Sigmoid colon (tissue), 7 donors: ENCODE measurements at places on chromosomes 13 and 19.
A peak's percentile ranks its signal among the peaks of the same experiment; 100 is the strongest.

GRCh38 chr13:36051082-36051481 lies 80.1 kb downstream of the DCLK1 start:
- no peaks in the 10 kb centered on the region for H3K36me3 ChIP-seq
- no peaks in the 10 kb centered on the region for H3K27me3 ChIP-seq
- no peak overlapping the region for H3K27ac ChIP-seq
- peaks cover 8% of the 10 kb centered on the region for H3K4me1 ChIP-seq
- DNase-seq = no peak

DNA sequence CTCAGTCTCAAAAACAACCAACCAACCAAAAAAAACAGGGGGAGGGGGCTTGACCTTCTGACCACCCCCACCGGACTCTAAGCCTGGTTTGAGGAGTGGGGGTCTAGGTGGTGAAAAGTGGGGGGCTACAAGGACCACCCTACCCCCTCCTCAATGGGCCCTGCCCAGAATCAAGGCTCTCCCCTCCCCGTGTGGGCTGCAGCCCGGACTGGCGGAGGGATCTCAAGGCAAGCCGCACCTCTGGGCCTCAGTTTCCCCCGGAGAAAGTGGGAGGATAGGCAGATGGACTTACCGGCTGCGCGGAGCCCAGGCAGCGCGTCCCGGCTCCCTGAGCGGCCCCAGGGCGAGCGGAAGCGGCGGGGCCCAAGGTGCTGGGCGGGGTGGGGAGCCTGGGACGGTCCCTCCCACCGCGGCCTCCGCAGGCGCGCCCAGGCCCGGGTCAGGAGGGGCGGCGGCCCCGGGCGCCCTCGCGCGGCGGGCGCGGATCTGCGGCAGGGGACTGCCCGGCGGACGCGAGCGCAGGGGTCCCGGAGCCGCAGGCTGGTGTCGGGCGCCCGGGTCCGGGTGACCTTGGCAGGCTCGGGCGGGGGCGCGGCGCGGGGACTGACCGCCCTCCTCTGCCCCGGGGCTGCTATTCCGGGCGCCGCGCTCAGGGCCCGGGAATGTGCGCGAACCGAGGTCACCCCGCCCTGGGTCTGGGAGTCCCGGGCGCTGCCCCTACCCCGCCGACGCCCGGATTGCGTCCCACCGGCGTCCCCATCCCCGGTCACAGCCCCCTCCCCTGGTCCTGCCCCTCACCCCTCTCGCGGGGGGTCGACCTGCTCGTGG lies at the start of gene ADAMTSL5:
ADAMTSL5 (minus strand) TSS at position 349 of the 828 bp plus-strand sequence. CDS start 2,076 bp downstream, outside the sequence.
- peak within 1 kb of the TSS; percentile 78 for H3K27ac ChIP-seq
- peaks cover 36% of the 10 kb centered on the region for H3K27me3 ChIP-seq
- H3K4me3 ChIP-seq = peak within 1 kb of the TSS; percentile 47
- H3K36me3 ChIP-seq = no peaks in the 10 kb centered on the region

DNA sequence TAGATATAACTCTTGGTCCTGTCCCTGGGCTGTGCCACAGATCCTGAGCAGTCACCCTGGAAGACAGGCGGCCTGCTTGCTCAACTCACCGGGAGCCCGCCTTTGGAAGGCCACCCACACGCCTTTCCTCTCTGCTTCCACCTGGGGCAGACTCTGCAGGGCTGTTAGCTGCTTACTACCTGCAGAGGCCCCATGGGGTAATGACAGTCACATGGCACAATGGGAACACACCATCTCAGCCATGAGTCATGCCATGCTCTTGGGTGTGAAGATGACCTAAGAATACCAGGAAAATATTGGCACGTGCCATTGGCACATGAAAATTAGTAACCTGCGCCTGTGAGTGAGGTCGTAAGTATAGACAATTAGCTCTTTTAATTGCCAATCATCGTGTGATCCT lies 108.6 kb downstream of the COL4A2 start:
- no peak for DNase-seq
- H3K4me1 ChIP-seq = peaks cover 6% of the 10 kb centered on the region
- H3K27ac ChIP-seq = peak overlapping the region; percentile 92

GRCh38 chr13:53161251-53161650 lies 132.6 kb downstream of the OLFM4 start:
- H3K27ac ChIP-seq = no peak overlapping the region
- H3K36me3 ChIP-seq = no peaks in the 10 kb centered on the region
- H3K4me3 ChIP-seq = no peak overlapping the region
- H3K27me3 ChIP-seq = no peaks in the 10 kb centered on the region

GRCh38 chr13:49624229-49624628 lies 4.1 kb upstream of the ARL11 start:
- no peaks in the 10 kb centered on the region for H3K4me1 ChIP-seq
- DNase-seq = no peak
- no peak overlapping the region for H3K27ac ChIP-seq
- no peaks in the 10 kb centered on the region for H3K36me3 ChIP-seq
- no peaks in the 10 kb centered on the region for H3K27me3 ChIP-seq
- no peak overlapping the region for H3K4me3 ChIP-seq

DNA sequence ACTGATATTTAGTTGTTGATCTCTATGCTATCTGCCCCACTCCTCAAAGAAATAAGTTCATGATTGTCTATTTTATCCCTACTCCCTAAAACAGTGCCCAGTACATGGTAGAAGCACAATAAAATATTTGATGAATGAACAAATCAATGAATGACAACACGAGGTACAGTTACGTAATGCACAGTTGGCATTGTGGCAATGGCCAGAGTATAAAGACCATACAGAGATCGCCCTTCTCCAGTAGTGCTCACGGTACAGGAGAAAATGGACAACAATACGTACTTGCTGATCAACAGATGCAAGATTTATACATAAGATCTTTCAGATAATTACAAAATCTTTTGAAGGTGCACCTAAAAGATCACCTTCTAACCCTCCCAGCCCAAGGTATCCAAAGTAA lies 225.4 kb downstream of the KLF12 start:
- DNase-seq = no peak
- no peaks in the 10 kb centered on the region for H3K36me3 ChIP-seq
- H3K27ac ChIP-seq = no peak overlapping the region
- peaks cover 24% of the 10 kb centered on the region for H3K4me1 ChIP-seq

- no peaks in the 10 kb centered on the region for H3K4me1 ChIP-seq
- H3K27me3 ChIP-seq = no peaks in the 10 kb centered on the region
- no peak overlapping the region for H3K27ac ChIP-seq
- DNase-seq = no peak
Measured at GRCh38 chr13:21583478-21583877, 20.5 kb downstream of the MICU2 start.
